ENCODE measurements at places on chromosomes 11 and 22. TPM values are rescaled to one million over a fixed set of nuclear protein-coding genes. Genes with fewer than 3 reads are reported as not detected.

DNA sequence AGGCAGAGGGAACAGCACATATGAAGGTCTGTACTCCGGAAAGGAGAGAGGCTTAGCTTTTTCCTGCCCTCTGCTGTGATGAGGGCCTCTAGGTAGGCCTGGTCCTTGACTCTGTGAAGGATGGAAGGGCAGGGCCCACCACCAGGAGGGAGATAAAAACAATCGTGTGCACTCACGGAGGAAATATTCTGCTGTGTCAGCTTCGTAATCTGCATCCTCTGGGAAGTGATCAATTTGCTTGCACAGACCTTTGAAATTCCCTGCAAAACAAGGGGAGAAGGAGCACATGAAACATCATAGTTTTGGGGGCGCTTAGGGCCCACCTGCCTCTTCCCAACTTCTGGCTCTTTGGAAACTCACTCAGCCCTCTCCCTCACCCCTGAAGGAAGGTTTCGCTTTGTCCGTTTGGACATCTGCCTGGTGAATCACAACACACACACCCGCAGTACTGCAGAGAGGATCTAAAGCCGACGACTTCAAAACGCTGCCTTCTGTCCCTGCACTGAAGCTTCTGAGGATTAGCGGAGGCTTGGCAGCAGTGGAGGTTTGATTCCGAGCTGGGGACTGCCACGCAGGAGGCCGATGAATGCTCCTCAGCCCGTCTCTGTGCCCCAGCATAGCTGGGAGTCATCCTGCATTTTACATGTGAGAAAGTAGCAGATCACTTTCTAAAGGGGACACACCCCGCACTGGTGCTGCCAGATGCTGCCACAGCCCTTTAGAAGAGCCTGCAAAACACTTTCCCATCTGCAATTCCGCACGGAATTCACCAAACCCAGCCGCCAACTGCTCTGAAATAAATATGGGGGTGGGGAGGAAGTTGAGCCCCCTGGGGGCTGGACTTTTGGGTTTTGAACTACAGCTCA lies 58.6 kb upstream of the EIF3D start:
- DNase-seq, result peak; percentile 67

DNA sequence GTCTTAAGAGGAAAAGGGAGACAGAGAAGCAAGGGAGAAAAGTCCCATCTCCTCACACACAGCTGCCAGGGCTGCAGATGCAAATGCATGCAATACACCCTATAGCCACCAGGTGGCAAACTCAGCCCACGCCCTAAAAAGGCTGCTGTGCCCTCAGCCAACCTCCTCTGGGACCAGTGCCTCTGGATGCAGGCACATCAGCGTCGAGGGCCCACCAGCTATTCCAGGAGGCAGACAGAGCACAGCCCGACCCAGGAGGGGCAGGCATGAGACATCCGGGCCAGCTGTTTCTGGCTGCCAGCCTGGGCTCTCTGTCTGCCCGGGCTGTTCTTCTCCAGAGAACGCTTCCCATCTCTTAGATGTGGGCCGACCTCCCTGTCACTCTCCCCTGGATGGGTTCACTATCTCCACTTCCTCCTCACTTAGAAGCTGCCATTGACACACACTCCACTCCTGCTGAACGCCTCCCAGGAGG lies 39.7 kb downstream of the TPBGL start:
- peak; percentile 66 for DNase-seq

GRCh38 chr11:102617466-102618008 lies 7.6 kb downstream of the MMP20 start:
- no peak for DNase-seq

- peak; percentile 89 for DNase-seq
Observed at GRCh38 chr11:66222358-66223149, 45.9 kb upstream of the RAB1B start.

The NUP160 gene
- 35.0 TPM for total RNA-seq

GRCh38 chr11:104122011-104122635 lies 41.8 kb downstream of the PDGFD start:
- no peak for DNase-seq

The SLC1A2 gene
- total RNA-seq, result 0.56 TPM

- DNase-seq, result peak; percentile 94
Observed at GRCh38 chr11:94926698-94927237, 46.6 kb downstream of the CWC15 start.

Data from IMR-90 (cell line).